ENCODE measurements at places on chromosomes 5 and 9. TPM values are rescaled to one million over a fixed set of nuclear protein-coding genes. Genes with fewer than 3 reads are reported as not detected.

- peaks cover 9% of the 10 kb centered on the region for H3K4me1 ChIP-seq
- DNase-seq, result no peak
- H3K27me3 ChIP-seq, result no peaks in the 10 kb centered on the region
These were observed 239.2 kb upstream of the TRIM32 start for GRCh38 chr9:116447934-116448333.

GRCh38 chr5:61100437-61100836 lies 61.8 kb downstream of the SMIM15 start:
- no peaks in the 10 kb centered on the region for H3K27me3 ChIP-seq
- no peak for DNase-seq
- no peak overlapping the region for H3K27ac ChIP-seq
- H3K4me1 ChIP-seq, result no peaks in the 10 kb centered on the region

DNA sequence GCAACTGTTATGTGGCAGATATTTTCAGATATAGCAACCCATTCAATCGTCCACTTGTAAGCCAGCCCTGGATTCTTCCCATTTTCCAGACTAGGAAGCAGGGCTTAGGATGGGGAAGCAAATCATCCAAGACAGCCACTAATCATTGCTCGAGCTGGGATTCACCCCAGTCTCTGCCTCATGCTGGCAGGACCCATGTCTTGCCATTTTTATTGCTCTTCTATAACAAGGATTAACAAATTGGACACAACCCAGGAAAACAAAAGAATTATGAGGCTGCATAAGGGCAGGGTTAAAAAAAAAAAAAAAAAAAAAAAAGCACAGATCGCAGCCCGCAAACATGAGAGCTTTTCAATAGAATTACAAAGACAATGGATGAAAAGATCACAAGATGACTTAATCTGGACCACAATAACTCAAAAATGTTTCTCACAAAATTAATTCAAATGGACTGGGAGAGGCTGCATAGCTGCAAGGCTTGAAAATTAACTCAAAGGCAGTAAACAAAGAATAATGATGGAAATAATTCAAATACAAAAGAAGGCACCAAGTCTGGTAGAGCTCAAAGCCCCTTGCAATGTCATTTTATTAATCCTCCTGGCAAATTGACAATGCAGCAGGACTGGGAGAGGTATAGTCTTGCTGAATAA lies 40.7 kb downstream of the ASTN2 start:
- no peak overlapping the region for H3K4me3 ChIP-seq
- H3K4me1 ChIP-seq, result no peaks in the 10 kb centered on the region
- H3K27me3 ChIP-seq, result no peaks in the 10 kb centered on the region
- no peaks in the 10 kb centered on the region for H3K36me3 ChIP-seq
- DNase-seq, result no peak

DNA sequence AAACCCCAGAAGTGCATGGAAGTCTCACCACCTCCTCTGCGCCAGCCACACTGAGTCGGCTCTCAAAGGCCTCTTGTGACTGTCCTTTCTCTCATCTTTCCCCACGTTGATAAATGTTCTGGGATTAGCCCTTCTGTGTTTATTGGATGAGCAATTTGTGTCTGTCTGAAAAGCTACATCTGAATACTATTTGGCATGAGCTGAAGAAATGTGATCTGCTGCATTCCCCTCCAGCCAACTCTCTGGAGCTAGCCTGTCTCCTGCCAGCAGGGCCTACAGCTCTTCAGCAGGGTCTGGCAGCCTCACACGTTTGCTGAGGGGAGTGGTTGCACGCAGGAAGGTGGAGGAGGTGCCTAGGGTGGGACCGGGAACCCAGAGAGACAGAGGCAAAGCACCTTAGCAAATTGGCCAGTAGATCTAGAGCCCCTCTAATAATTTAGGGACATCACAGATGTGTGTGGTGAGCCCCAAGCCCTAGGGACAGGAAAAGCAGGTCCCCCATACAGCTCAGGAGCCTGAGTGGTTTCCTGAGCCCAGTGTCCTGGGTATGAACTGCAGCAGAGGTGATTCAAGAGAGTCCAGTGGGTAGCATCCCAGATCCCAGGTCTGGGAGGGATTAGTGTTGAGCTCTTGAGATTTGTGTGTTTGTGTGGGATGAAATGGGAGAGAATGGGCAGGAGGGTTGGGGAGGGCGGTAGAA lies 20.5 kb upstream of the B4GALT1 start:
- DNase-seq, result no peak
- H3K27me3 ChIP-seq, result no peaks in the 10 kb centered on the region
- no peak overlapping the region for H3K27ac ChIP-seq
- H3K4me1 ChIP-seq, result peaks cover 13% of the 10 kb centered on the region
- H3K4me3 ChIP-seq, result no peak overlapping the region
- no peaks in the 10 kb centered on the region for H3K36me3 ChIP-seq

DNA sequence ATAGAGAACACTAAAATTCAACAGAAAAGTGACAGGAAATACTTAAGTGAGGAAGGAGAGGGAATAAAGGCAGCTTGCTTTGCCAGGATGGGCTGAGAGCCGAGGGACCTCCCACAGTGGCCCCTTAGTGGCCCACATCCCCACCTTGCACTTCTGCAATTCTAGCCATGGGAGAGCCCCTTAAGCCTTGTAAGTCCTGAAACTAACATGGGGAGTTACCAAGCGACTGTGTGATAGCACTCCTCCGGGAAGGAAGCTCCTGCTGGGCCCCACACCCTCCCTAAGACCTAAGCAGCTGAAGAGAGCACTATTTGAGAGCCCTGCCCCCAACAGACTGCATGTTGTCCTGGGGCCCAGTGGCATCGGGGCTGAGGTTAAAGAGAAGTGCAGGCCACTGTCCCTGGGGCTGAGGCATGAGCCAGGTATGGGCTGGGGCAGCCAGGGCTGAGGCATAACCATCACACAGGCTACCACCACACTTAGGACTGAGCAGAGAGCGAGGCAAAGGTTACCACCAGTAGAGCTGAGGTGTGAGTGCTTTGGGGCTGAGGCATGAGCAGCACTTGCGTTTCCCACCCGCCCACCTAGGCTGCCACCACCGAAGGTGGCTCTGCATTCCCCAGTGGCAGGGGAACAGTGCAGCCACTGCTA lies 301.8 kb upstream of the TRPC7 start:
- H3K4me1 ChIP-seq, result no peaks in the 10 kb centered on the region
- no peak overlapping the region for H3K4me3 ChIP-seq
- DNase-seq, result no peak
- no peaks in the 10 kb centered on the region for H3K27me3 ChIP-seq

GRCh38 chr5:3041001-3041400 lies 289.5 kb upstream of the IRX2 start:
- H3K36me3 ChIP-seq, result no peaks in the 10 kb centered on the region
- no peak overlapping the region for H3K4me3 ChIP-seq
- no peak overlapping the region for H3K27ac ChIP-seq
- no peaks in the 10 kb centered on the region for H3K27me3 ChIP-seq
- DNase-seq, result no peak
- H3K4me1 ChIP-seq, result no peaks in the 10 kb centered on the region

DNA sequence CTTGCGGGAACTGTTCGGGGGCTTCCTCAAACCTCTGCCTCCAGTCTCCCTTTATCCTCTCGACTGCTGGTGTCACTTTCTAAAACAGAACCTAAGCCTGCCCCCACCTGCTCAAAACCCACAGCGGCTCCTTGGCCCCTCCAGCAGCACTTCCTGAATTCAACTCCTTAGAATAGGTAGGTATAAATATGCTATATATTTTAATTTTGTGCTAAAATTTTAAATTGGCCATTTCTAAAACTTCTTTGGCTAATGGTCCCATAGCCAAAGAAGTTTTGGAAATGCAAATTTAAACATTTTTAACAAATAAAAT lies 71.8 kb upstream of the TBC1D2 start:
- no peak overlapping the region for H3K4me3 ChIP-seq
- H3K36me3 ChIP-seq, result no peaks in the 10 kb centered on the region
- no peak overlapping the region for H3K27ac ChIP-seq
- DNase-seq, result no peak

- H3K27ac ChIP-seq, result no peak overlapping the region
- H3K27me3 ChIP-seq, result no peaks in the 10 kb centered on the region
- H3K4me3 ChIP-seq, result no peak overlapping the region
- H3K4me1 ChIP-seq, result no peaks in the 10 kb centered on the region
These were observed 145.7 kb downstream of the NXNL2 start for GRCh38 chr9:88680505-88681160.

- H3K27me3 ChIP-seq, result no peaks in the 10 kb centered on the region
- peaks cover 23% of the 10 kb centered on the region for H3K4me1 ChIP-seq
- no peak overlapping the region for H3K4me3 ChIP-seq
- no peak overlapping the region for H3K27ac ChIP-seq
These were observed 3.4 kb downstream of the CAMSAP1 start for GRCh38 chr9:135903786-135904520.

DNA sequence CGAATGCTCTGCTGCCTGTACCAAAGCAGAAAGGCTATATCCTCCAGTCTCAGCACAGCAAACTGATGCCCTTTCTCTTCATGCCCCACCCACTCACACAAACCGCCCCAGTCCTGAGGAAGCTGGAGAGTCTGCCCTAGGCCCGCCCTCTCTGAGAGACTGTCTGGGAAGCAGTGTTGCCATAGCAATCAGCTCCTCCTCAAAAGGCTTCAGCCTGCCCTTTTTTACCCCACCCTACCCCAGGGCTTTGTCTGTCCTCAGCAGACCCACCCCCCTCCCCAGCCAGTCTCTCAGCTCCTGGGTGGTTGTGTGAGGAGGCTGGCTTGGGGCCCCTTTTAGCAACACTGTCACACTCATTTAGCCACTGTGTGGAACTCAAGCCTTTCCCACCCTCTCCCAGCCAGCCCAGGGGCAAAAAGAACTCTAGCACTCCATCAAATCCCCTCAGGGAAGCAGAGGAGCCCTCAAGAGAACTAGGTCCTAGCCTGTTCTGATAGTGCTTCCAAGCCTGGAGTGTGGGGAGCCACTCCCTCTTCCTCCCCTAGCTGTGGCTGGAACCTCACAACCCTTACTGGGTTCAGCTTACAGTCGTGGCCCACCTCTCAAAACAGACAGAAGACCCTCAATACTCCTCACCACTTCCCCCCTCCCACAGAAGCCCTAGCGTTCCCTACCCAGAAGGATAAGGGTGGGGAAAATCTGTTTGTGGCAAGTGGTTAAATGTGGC lies 1.4 kb downstream of the ATOSB start:
- peak overlapping the region; percentile 96 for H3K4me3 ChIP-seq
- no peak for DNase-seq
- peaks cover 30% of the 10 kb centered on the region for H3K4me1 ChIP-seq

GRCh38 chr5:172044631-172045314 lies 38.3 kb upstream of the FBXW11 start:
- no peak overlapping the region for H3K27ac ChIP-seq
- no peaks in the 10 kb centered on the region for H3K27me3 ChIP-seq
- H3K4me3 ChIP-seq, result no peak overlapping the region

DNA sequence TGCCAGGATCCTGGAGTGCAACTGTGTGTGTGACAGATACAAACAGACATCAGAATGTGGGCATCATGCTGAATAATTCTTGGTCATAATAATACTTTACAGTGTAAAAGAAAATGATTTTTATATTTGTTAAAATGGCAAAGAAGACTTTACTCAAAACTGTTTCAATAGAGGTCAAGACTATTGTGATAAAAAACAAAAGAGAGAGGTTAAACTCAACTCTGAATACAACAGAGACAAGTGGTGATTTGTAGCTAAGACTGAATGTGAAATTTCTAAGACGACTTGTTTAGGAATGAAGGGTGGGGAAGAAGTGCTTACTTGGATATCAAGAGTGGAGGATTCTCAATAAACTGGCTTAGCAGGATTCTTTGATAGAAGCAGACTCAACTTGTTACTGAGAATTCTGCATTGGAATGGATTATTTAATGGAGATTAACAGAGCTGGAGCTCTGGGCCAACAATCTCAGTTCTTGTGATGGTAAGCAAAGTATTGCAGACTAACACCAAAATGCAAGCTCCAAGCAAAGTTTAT lies 457.4 kb upstream of the CDH18 start:
- no peaks in the 10 kb centered on the region for H3K36me3 ChIP-seq
- no peaks in the 10 kb centered on the region for H3K4me1 ChIP-seq
- no peaks in the 10 kb centered on the region for H3K27me3 ChIP-seq
- no peak overlapping the region for H3K27ac ChIP-seq

- H3K27ac ChIP-seq, result peak overlapping the region; percentile 51
- no peak for DNase-seq
- H3K36me3 ChIP-seq, result peaks cover 7% of the 10 kb centered on the region
- peaks cover 25% of the 10 kb centered on the region for H3K4me1 ChIP-seq
- no peaks in the 10 kb centered on the region for H3K27me3 ChIP-seq
- H3K4me3 ChIP-seq, result no peak overlapping the region
These were observed 26.3 kb downstream of the SLC25A25 start for GRCh38 chr9:128094166-128094949.

DNA sequence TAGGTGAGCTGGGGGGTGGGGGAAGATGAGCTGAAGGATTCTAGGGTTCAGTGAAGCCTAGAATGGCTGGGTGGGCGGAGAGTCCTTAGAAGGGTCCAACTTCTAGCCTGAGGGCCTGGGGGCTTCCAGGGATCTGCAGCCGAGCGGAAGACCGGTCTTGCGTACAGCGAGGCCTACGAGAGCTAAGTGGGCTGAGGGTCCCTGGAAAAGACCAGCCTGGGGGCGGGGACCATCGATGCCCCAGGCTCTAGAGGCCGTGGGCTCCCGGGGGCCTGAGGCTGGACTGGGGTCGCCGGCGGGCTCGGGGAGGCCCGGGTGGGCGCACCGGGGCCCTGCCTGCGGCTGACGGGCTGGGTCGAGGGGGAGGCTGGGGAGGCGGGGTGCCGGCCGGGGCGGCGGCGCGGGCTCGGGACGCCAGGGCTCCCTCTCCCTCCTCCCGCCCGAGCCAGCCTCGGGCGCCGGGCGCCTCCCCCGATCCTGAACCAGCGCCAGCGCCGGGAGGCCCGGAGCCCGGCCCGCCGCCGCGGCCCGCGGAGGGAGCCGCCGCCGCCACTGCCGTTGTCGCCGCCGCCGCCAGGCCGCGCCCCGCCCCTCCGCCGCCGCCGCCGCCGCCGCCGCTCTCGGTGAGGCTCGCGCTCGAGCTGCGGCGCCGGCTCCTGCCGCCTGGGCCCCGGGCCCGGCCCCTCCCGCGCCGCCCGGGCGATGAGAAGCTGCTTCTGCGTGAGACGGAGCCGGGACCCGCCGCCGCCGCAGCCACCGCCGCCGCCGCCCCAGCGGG lies at the start of gene MVB12B:
TSS of gene MVB12B (plus strand) at position 602 of the 778 bp plus-strand sequence. CDS start at position 703, 101 bp downstream.
- peaks cover 23% of the 10 kb centered on the region for H3K27me3 ChIP-seq
- H3K27ac ChIP-seq, result no peak within 1 kb of the TSS
- no peak within 1 kb of the TSS for H3K4me3 ChIP-seq
- no peaks in the 10 kb centered on the region for H3K36me3 ChIP-seq

- no peak for DNase-seq
- H3K27ac ChIP-seq, result no peak overlapping the region
- no peaks in the 10 kb centered on the region for H3K36me3 ChIP-seq
- peaks cover 2% of the 10 kb centered on the region for H3K27me3 ChIP-seq
- no peaks in the 10 kb centered on the region for H3K4me1 ChIP-seq
These were observed 92.0 kb downstream of the AMBP start for GRCh38 chr9:113985968-113986585.

The GPRIN1 gene
- 0.74 TPM for polyA plus RNA-seq

The TRPM6 gene
- polyA plus RNA-seq, result 0.34 TPM

The MSX2 gene
- not detected for polyA plus RNA-seq

The PCDH1 gene
- 0.15 TPM for polyA plus RNA-seq

The PCDHA8 gene
- not detected for polyA plus RNA-seq

The MBLAC2 gene
- 8.8 TPM for polyA plus RNA-seq

All from GM12878 (cell line).